HT1080 (cell line): ENCODE measurements at places on chromosomes 7 and 10. TPM values are rescaled to one million over a fixed set of nuclear protein-coding genes. Genes with fewer than 3 reads are reported as not detected.

DNA sequence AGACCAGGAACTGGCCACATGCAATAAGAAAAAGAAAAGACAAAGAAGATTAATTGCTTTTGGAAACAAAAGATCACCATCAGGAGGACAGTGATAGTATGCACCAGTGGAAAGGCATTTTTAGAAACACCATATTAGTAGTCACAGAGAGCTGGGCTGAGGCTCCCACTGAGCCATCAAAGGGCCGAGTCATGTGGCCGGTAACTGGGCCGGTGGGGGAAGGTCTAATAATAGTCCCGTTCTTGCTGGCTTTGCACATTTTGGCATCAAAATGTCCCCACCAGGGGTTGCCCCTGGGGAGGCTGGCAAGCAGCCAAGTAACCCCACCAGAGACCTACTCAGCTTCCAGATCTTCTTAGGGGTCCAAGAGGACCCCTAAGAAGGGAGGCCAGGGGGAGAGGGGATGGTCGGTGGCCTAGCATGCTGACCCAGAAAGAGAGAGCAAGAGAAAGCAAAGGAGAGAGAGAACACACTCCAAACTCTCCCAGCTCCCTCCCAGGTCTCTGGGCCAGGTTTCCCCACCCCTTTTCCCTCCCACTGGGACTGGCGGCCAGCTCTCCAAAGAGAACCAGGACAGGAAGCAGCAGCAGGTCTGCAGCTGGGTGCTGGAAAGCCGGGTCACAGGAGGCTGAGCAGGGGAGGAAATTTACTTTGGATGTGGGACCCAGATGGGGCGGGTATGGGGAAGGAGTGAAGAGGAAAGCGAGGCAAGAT, 70.2 kb upstream of the FGFR2 start:
- no peak for DNase-seq

DNA sequence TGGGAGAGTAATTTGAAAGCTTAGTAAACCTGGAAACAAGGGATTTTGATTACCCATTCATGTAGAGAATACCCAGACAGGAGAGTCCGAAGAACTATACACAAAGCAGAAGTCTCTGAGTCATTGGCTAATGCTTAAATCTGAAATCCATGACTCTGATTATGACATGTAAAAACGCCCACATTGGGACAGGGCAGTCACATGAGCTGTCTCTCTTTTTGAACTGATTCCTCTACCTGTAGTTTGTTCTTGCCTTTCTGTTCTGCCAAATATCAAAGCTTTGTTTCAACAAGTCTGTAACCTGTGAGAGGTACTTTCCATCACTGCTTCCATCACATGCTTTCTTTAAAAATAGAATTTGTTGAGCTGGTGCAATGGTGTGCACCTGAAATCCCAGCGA, 4.3 kb upstream of the GPNMB start:
- DNase-seq: no peak

DNA sequence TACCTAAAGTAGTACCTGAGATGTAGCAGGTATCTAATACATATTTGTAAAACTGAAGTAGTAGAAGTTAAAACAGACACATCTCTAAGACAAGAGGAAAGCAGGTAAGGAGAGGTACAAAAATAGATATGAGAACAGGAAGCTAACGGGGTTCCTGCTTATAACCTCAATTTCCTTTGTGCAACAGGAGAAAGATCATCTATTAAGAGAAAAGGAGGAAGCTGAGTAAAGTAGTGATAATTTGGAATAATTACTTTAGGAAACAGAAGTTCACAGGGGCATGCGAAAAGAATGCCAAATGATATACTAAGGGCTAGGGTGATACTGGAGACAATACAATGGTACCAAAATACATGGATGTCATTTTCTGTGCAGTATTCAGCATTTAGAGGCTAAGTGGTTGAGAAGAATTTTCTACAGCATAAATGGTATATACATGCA, 108.7 kb downstream of the NRBF2 start:
- no peak for DNase-seq

- DNase-seq: no peak
These were observed 6.5 kb upstream of the MMD2 start for GRCh38 chr7:4965295-4966022.

DNA sequence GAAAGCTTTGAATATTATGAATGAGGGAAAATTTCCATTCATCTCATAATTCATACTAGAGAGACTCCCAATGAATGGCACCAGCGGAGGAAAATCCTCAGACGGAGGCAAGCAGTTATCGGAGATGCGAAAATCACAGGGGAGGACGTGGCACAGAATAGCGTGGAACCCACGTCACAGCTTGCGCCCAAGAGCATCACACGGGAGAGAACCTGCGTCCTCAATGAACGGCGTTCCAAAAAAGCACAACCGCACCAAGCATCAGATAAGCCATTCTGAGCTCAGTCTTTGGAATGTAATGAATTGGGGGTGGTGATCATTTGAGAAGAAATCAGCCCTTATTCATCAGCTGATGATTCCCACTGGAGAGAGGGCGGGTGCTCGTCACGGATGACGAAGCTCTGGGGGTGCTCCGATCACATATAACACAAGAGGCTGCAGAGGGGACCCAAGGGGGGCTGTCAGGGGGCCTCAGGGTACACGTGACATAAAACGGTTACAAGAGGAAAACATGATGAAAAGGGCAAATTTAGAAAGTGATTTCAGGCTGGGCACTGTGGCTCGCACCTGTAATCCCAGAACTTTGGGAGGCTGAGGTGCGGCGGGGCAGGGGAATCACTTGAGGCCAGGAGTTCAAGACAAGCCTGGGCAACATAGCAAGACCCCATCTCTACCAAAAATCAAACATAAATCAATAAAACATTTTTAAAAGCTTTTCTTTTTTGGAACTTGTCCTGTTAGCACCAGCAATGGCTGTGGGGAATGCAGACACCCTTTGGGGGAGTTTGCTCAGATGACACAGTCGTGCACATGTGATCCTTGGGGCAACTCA, 33.8 kb upstream of the FIS1 start:
- no peak for DNase-seq

DNA sequence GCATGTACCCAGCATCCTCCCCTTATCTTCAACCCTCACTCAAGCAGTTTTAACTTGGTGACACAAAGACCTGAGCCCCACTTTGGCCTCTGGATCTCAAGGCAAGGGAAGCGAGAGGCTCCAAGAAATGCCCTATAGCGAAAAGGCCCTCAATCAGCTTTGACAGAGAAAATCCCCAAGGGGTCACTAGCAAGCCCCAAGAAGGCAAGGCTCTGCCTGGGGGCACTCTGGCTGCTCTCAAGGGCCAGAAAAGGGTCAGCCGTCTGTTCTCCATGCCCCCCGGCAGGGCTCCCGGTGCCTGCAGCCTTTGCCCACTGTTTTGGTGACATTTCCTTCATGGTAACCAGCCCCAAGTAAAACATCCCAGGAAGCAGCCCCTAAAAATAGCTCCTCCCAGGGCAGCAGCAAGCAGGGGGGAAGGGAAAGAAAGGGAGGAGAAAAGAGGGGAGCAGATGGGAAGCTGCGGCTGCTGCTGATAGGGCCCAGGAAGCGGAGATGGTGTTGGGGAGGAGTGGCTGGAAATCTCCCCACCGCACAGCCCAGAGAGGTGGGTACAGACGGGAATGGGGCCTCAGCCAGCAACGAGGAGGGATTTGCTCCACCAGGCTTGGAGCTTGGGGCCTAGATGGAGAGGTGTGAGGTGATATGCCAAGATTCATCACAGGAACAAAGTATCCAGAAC, 7.1 kb downstream of the CAMK2G start:
- DNase-seq: no peak

SPDYE5 gene
- not detected in 2 replicates for total RNA-seq

A1CF gene
- not detected in 2 replicates for total RNA-seq

PTPRN2 gene
- 0.31 TPM in 1 of 2 replicates, not detected in the other for total RNA-seq
